ENCODE measurements at places on chromosomes 11 and 22.

GRCh38 chr22:30591191-30591587 lies 521 bp downstream of the PES1 start:
- no peak overlapping the region for H3K4me3 ChIP-seq
- DNase-seq: peak; percentile 19
- no peaks in the 10 kb centered on the region for H3K4me1 ChIP-seq
- H3K27me3 ChIP-seq: no peaks in the 10 kb centered on the region

DNA sequence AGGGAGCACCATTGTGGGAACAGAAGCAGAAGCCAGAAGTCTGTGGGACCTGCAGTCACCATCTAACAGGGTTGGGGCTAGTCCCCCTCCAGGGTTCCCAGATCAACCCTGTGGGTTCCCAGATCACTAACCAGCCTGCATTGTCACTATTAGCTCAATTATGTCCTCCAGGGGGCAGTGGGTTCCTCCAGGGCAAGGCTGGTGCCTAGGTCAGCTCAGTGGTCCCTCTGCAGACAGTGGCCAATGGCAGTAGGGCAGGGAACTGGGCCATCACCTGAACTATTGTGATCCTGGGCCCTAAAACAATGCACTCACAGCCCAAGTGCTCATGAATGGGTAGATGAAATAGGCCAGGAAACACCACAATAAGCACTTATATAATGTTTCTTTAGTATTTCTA lies 18.8 kb upstream of the PRSS23 start:
- H3K4me1 ChIP-seq: peaks cover 17% of the 10 kb centered on the region
- H3K4me3 ChIP-seq: no peak overlapping the region
- H3K27me3 ChIP-seq: no peaks in the 10 kb centered on the region
- no peak overlapping the region for H3K27ac ChIP-seq

DNA sequence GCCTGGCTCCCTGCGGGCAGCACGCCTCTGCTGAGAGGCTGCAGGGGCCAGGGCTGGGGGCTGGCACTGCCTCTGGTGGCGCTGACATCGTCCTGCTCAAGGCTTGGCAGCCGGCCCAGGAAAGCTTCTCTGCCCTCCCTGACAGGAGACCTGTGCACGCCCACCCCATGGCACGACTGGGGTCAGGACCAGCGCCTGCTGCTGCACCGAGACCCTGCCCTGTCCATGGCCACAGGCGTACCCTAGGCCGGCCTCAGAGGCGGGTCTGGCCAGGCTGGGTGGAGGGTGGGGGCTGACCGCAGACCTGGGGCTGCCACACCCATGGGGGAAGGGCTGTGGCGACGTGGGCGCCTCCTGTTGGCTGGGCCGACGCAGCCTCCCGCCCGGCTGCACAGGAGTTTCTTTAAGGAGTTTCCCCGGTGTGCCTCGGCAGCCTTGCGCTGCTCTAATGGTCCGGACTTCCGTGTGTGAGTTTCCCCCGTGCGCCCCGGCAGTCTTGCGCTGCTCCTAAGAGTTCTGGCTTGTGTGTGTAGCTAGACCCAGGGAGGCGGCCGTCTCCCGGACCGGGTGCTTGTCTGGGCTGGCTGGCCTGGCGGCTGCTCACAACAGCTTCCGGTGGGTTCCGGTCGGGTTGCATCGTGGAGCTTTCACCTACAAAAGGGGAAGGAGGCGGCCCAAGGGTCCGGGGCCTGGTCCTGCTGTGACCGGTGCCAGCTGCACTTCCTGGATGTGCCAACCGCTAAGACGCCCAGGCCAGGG lies 4.6 kb downstream of the TRABD start:
- peak; percentile 83 for DNase-seq
- no peaks in the 10 kb centered on the region for H3K27me3 ChIP-seq
- H3K4me1 ChIP-seq: peaks cover 5% of the 10 kb centered on the region
- peaks cover 25% of the 10 kb centered on the region for H3K36me3 ChIP-seq

- DNase-seq: no peak
- H3K27me3 ChIP-seq: no peaks in the 10 kb centered on the region
- H3K36me3 ChIP-seq: no peaks in the 10 kb centered on the region
- peaks cover 6% of the 10 kb centered on the region for H3K4me1 ChIP-seq
- no peak overlapping the region for H3K27ac ChIP-seq
These were observed 164.0 kb downstream of the TENM4 start for GRCh38 chr11:79276736-79277325.

GRCh38 chr22:44807232-44807631 lies 54.9 kb downstream of the ARHGAP8 start:
- H3K36me3 ChIP-seq: peaks cover 12% of the 10 kb centered on the region
- no peak for DNase-seq
- H3K27me3 ChIP-seq: no peaks in the 10 kb centered on the region
- H3K4me3 ChIP-seq: no peak overlapping the region
- no peak overlapping the region for H3K27ac ChIP-seq
- H3K4me1 ChIP-seq: no peaks in the 10 kb centered on the region

DNA sequence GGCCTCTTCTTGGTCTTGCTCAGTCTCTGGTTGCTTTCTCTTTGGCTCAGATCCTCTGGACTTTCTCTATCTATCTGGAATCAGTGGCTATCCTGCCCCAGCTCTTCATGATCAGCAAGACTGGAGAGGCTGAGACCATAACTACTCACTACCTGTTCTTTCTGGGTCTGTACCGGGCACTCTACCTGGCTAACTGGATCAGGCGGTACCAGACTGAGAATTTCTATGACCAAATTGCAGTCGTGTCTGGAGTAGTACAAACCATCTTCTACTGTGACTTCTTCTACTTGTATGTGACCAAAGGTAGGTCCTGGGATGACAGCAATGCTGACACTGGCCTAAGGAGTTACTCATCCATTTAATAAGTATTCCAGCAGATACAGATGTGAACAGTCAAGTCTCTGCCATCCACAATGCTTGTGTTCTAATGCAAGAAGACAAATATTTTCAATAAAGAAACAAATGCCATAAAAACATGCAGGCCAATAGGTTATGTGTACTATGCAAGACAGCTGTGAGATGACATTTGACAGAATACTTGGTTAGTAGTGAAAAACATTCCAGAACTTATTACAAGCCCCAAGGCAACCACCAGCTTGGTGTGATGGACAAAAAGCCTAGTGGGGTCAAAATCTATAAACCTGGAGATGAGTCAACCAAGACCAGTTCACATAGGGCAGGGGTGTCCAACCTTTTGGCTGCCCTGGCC lies 13.4 kb downstream of the KDELR3 start:
- H3K36me3 ChIP-seq: peaks cover 68% of the 10 kb centered on the region
- no peaks in the 10 kb centered on the region for H3K27me3 ChIP-seq
- H3K27ac ChIP-seq: no peak overlapping the region
- no peak overlapping the region for H3K4me3 ChIP-seq

DNA sequence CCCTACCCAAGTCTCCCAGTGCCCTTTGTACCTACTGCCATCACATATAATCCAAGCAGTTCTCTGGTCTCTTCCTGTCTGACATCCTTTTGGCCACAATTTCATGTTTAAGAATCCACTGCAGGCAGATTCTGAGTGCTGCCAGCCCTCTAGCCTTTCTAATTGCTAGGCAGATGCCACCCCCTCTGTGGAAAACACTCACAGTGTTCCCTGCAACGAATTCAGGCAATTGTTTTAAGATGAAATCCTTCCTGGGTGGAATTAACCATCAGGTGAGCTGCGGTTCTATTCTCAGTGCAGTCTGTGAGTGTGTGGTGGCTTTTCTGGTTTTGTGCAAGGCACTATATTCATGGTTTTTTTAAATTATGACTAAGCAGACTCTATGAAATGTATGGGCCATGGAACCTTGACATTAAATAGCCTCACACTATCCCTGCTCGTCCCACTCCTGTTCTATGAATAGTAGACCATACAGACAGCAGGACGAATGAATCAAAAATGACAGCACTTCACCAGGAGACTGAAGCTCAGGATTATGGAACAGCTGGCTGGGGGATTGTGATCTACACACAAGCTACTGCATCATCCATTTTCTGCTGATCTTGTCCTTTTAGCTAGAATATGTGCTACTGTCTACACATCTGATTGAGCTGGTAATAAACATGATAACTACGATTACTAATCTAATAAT lies 29.8 kb upstream of the BMAL1 start:
- H3K27ac ChIP-seq: no peak overlapping the region
- H3K27me3 ChIP-seq: no peaks in the 10 kb centered on the region
- no peak for DNase-seq
- H3K4me1 ChIP-seq: no peaks in the 10 kb centered on the region

DNA sequence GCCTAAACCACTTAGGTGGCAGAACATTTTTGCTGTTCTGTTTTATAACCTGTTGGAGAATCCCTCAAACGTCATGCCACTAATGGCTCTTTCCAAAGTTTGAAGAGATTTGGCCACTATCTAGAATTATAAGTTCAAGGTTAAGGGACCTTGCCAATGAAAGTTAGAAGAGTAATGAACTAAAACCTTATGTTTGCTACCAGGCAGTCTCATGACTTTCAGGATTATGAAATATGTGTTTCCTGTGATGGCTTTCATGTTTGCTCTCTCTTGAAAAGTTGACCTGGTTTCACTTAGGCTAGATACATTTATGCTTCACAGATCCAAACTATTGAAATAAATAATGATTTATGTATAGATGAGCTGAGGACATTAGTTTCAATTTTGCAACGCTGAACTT lies 340.0 kb downstream of the LRRC4C start:
- DNase-seq: no peak
- no peaks in the 10 kb centered on the region for H3K4me1 ChIP-seq
- H3K27me3 ChIP-seq: no peaks in the 10 kb centered on the region
- no peaks in the 10 kb centered on the region for H3K36me3 ChIP-seq
- H3K4me3 ChIP-seq: no peak overlapping the region

GRCh38 chr11:114080219-114080618 lies 20.7 kb downstream of the ZBTB16 start:
- H3K4me3 ChIP-seq: peak overlapping the region; percentile 67
- peak overlapping the region; percentile 52 for H3K27ac ChIP-seq
- DNase-seq: peak; percentile 75
- H3K36me3 ChIP-seq: peaks cover 100% of the 10 kb centered on the region

DNA sequence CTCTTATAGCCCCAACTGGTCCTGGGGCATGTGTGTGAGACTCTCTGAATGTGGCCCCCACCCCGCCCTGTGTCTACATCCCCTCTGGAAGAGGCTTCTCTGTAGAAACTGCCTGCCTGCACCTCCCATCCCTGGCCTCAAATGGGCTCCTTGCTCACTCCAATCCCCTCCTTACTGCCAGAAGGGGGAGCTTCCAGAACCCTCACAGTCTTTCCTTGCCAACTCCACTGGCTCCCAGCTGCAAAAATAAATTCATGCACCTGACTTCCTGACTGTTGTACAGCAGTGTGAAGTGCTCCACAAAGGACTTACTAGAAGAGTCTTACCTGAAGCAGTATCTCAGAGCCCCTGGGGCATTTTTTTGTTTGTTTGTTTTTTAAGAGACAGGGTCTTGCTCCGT lies 15.2 kb upstream of the SERPIND1 start:
- H3K27ac ChIP-seq: no peak overlapping the region
- H3K4me3 ChIP-seq: no peak overlapping the region
- H3K4me1 ChIP-seq: no peaks in the 10 kb centered on the region
- peaks cover 58% of the 10 kb centered on the region for H3K36me3 ChIP-seq
- peak; percentile 14 for DNase-seq
- no peaks in the 10 kb centered on the region for H3K27me3 ChIP-seq

DNA sequence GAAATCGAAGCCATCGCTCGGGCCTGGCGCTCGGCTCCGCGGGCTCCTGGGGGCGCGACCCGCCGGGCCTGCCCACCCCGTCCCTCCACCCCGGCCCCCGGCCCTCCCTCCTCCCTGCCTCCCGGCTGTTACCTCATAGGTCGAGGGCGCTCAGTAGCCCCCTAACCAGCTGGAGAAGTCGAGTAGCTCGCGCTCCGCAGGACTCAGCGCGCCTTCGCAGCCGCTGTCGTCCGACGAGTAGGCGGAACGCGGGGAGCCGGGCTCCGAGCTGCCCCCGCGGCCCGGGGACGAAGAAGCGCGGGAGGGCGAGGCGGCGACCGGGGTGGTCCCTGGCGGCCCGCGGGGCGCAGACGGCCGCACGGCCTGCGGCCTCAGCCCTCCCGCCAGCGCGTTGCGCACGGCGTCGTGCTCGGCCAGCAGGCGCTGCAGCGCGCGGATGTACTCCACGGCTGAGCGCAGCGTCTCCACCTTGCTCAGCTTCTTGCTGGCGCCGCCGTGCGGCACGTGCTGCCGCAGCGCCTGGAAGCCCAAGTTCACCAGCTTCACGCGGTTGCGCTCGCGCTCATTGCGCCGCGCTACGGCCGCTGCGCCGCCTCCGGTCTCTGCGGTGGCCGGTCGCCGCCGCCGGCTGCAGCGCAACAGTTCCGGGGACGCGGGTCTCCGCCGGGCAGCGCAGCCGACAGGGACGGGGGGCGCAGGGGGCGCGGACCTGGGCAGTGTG lies 627 bp downstream of the ASCL2 start:
- peak overlapping the region; percentile 71 for H3K4me3 ChIP-seq
- no peak overlapping the region for H3K27ac ChIP-seq
- no peak for DNase-seq
- H3K36me3 ChIP-seq: no peaks in the 10 kb centered on the region

DNA sequence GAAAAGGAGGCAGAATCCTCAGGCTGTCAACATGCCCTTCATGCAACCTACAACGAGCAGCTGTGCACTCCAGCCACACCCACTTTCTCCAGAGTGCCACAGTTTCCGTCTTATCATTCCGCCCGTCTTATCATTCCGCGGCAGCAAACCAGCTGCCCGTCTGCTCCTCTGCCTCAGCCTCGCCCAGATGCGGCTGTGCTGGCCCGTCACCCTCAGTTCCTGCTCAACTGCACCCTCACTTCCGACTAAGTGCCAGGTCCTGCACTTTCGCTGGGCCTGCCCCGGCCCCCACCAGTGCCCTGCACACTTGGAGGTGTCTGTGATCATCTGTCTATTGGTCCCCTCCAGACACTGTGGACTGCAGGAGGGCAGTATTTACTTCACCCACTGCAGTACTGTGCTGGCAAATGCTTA lies 43.7 kb downstream of the MICAL3 start:
- no peak overlapping the region for H3K4me3 ChIP-seq
- no peak for DNase-seq
- peaks cover 14% of the 10 kb centered on the region for H3K4me1 ChIP-seq
- H3K27me3 ChIP-seq: no peaks in the 10 kb centered on the region
- H3K36me3 ChIP-seq: peaks cover 1% of the 10 kb centered on the region
- no peak overlapping the region for H3K27ac ChIP-seq

GRCh38 chr11:10382518-10382917 lies 72.5 kb upstream of the AMPD3 start:
- H3K27ac ChIP-seq: no peak overlapping the region
- no peak overlapping the region for H3K4me3 ChIP-seq
- no peaks in the 10 kb centered on the region for H3K4me1 ChIP-seq
- H3K27me3 ChIP-seq: peaks cover 14% of the 10 kb centered on the region
- DNase-seq: peak; percentile 30
- H3K36me3 ChIP-seq: no peaks in the 10 kb centered on the region

Data from MCF 10A (cell line).